Right cardiac atrium (tissue), 5 donors: ENCODE measurements at places on chromosomes 5 and 9.

GRCh38 chr9:111939322-111939721, 42.7 kb downstream of the UGCG start:
- DNase-seq: no peak

- DNase-seq: no peak
Measured at GRCh38 chr9:92761686-92762085, 2.9 kb downstream of the BICD2 start.

DNA sequence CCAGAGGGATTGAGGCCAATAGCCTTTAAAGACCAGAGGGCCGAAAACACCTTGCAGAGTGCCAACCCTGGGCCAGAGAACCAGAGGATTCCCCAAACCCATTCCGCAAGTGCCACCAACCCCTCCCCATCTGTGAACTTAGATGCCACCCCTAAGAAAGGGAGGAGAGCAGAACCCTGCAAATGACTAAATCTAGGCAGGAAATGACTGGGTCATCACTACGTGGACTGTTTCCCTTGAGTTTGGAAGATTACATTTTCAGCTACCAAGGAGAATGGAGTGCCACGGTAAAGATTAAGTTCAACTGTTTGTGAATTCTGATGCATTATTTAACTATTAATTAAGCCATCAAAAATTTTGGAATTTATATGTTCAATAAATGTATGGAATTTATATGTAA, 142.8 kb downstream of the ENC1 start:
- DNase-seq: no peak

GRCh38 chr5:158819840-158820620, 279.7 kb downstream of the EBF1 start:
- no peak for DNase-seq

DNA sequence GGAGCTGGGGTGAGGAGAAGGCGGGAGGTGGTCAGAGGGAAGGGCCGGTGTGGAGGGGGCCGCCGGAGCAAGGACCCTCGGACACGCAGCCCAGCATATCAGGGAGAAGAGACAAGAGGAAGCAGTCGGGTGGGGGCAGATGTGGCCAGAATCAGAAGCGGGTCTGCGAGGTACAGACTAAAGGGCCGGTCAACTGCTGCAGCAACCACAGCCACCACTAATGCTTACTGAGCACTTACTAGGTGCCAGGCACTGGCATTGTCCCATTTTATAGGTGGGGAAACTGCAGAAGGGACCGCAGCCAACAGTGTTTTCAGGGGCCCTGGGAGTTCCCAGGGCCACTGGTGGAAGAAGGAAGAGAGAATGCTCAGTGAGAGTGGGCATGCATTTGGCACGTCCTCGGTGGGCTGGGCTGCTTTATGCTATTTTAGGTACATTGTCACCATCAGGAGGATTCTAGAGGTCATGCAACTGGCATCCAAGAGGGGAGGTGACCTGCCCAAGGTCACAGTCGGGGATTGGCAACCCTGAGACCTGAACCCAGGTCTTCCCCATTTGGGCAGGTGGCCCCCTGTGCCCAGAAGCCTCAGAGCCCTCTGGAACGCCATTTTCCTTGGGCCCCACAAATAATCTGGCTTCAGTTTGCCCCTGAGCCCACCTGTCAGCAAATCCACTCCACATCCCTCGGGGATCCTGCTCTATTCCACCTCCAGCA, 53.4 kb downstream of the DUSP1 start:
- DNase-seq: no peak

- peak; percentile 69 for DNase-seq
Measured at GRCh38 chr5:88732181-88732633, 150.8 kb downstream of the MEF2C start.

GRCh38 chr9:85178474-85178873, 508.9 kb downstream of the NTRK2 start:
- DNase-seq: no peak

- DNase-seq: no peak
Measured at GRCh38 chr5:145867806-145868205, 5.0 kb downstream of the GRXCR2 start.

GRCh38 chr9:137731216-137731946, 112.6 kb downstream of the EHMT1 start:
- no peak for DNase-seq

DNA sequence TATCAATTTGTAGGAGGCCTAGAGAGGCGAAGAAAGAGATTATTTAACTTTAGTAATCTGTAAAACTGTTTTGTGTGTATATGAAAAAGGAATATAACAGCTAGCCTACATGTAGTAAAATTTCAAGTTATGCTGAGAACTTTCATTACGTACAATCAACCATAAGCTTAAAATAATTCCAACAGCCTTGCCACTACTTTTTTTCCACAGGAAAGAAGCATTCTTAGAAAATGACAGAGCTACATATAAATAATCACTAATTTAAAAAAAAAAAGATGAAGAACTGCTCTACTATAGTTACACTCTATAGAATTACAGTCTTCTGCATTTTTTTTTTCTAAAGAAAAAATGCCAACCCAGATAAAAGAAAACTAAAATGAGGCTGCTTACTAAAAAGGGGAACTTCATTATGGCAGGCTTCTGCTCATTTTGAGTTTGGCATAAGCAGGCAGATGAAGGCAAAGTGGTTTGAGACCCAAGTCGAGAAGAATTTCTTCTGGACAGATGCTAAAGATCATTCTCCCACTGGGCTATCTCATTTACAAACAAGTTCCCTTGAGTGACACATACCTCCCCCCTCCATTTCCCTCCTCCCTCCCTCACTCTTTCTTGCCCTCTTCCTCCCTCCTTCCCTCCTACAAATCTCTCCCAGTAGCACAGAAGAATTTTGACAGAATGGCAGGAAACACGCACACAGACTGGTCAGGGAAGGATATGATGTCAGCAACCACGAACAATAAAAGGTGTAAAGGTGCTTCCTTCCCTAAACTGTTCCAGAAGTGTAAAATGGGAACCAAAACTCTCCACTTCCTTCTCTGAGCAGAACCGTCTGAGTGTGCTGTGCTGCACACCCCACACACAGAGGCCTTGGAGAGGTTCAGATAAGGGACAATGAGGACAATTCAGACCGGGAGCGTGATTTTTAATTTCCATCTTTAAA, 56.1 kb downstream of the MEF2C start:
- DNase-seq: peak; percentile 59

DNA sequence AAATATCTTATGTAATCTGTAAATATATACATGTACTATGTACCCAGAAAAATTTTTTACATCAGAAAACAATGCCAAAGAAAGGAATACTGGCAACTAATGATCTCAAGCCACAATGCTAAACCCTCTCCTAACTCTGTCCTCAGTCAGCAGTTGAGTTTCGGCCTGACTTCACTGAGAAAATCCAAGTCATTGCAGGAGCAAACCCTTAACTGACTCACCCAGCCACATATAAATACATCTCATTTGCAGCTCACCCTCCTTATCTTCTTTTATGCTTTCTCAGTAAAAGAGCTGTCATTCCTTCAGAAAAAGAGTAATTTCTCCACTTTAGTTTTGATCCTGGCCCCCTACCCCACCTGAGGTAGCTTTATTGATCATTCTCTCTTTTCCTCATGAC, 46.1 kb upstream of the TMED7 start:
- DNase-seq: no peak

DNA sequence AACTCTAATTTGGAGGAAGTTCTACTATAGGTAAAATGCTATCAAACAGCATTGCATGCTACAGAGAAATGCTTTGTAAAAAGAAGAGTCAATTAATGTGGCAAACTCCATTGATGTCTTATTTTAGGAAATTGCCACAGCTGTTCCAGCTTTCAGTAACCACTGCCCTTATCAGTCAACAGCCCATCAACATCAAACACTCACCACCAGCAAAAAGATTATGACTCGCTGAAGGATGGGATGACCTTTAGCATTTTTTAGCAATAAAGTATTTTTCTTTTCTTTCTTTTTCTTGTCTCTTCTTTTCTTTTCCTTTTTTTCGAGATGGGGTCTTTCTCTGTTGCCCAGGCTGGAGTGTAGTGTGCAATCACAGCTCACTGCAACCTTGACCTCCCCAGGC, 26.0 kb downstream of the CRHBP start:
- DNase-seq: no peak

- DNase-seq: no peak
Measured at GRCh38 chr5:173201636-173202265, 33.3 kb downstream of the NKX2-5 start.

DNA sequence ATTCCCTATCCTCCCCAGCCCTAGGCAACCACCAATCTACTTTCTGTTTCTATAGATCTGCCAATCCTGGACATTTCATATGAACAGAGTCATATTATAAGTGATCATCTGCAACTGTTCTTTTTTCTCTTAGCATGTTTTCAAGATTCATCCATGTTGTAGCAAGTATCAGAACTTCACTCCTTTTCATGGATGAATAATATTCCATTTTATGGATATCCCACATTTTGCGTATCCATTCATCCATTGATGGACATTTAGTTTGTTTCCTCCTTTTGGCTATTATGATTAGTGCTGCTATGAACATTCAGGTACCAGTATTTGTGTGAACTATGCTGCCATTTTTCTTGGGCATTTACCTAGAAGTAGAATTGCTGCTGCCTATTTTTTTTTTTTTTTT, 51.3 kb upstream of the HAND1 start:
- DNase-seq: no peak

GRCh38 chr9:108245901-108246300, 609.9 kb downstream of the ACTL7B start:
- DNase-seq: no peak

GRCh38 chr5:116404016-116404415, 170.6 kb downstream of the SEMA6A start:
- no peak for DNase-seq

DNA sequence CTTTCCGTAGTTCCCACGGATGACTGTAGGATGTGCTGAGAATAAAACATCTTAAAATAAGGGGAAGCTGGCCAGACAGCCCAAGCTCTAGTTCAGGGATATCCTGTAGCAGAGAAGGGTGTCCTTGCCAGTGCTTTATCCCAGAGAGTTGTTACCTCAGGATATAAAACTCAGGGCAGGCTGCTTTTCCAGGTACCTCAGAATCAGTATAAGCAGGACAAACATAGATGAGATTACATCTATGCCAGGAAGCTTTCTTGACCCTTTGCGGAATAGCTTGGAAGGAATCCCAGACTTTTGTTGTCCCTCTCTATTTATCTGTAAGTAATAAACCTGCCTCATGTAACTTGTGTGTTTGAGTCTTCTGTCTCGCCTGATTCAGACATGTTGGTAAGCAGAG, 565.7 kb downstream of the PRDM9 start:
- DNase-seq: no peak

DNA sequence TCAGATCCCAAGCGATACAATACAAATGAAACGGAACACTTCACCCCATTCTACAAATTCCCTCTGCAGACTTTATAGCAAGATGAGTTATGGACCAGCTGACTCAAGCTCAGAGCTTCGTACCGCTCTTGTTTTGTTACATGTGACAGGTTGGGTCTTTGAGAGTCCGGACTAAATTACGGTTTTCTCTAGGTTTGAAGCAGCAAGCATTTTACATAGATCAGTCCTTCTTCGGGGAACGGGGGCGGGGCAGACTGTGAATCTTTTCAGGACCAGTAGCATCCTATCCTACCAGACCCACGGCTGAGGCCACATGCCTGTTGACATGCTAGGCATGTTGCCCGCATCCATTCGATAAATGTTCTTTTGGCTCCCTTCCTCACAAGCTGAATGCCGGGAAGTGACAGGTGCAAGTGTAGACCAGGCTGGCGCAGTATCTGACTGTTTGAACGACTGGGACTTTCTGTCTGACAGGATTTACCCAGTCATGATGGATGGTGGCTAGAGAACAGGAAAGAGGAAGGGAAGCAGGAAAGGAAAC, 811.0 kb upstream of the GRAMD2B start:
- DNase-seq: no peak

DNA sequence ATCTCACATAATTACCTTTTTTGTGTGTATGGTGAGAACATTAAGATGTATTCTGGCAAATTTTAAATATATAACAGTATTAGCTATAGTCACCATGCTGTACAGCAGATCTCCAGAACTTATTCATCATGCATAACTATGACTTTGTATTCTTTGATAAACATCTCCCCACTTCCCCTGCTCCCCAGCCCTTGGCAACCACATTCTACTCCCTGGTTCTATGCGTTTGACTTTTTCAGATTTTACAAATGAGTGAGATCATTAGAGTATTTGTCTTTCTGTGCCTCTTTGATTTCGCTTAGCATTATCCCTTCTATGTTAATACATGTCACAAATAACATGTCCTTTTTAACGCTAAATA, 49.4 kb downstream of the SMC2 start:
- no peak for DNase-seq

DNA sequence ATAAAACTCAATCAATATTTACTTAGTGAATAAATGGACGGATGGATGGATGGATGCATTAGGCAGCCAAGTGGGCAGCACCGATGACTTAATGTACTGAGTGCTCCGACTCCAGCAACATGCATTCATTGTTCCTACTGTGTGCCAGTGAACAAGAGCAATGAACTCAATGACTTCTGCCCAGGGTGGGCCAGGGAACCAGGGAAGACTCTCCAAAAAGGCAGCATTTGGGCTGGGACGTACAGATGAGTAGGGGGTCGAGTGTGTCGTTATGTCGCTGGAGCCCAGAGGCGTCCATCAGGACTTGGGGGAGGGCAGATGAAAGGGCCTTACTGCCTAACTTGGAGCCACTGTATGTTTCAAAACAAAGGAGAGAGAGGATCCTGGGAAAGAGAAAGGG, 126.4 kb downstream of the KCNIP1 start:
- DNase-seq: no peak

DNA sequence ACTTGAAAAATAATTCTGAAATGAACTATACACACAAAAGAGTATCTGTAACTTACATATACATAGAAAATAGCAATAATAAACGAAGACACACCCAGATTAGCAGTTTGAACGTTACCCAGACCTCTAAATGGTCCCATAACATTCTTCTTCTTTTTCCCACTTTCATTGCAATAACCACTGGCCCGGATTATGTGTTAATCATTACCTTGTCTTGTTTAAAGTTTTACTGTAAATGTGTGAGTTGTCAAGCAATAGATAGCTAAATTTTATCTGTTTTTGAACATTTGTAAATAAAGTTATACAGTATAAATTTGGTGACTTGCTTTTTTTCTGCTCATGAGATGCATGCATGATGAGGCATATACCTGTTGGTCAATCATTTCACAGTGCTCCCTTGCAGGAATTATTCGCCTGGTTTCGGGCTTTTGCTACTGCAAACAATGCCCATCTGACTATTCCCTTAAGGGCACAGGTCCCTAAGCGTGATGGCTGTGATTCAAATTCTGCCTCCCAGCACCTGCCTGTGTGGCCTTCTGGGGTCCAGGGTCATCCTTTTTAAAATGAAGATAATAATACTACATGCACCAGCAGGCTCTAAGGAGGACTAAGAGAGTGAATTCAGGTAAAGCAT, 66.1 kb downstream of the GADD45G start:
- no peak for DNase-seq

- no peak for DNase-seq
Measured at GRCh38 chr9:107079589-107079988, 203.5 kb upstream of the RAD23B start.

DNA sequence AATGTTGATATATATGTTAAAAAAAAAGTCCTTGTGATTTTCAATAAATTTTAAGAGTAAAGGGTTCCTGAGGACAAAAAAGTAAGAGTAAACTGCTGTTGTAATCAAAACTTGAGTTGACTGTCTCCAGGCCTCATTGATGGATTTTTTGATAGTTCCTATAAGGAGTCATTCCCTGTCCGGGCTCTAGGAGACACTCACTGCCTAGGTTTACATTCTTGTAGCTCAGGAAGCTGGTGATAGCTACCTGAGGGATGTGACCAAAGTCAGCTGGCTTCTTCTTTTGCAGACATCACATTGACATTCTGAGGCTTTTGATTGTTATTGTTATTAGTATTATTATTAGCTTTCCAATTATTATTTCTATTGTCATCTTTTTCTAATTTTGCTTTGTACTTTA, 116.5 kb upstream of the FBXL7 start:
- DNase-seq: no peak
